Activated CD8-positive, alpha-beta memory T cell treated with anti-CD3 and anti-CD28 coated beads for 1 hour (primary cell): ENCODE measurements at places on chromosomes 5 and 9.

- DNase-seq, result no peak
Measured at GRCh38 chr5:81070571-81071255, 110.5 kb downstream of the RASGRF2 start.

DNA sequence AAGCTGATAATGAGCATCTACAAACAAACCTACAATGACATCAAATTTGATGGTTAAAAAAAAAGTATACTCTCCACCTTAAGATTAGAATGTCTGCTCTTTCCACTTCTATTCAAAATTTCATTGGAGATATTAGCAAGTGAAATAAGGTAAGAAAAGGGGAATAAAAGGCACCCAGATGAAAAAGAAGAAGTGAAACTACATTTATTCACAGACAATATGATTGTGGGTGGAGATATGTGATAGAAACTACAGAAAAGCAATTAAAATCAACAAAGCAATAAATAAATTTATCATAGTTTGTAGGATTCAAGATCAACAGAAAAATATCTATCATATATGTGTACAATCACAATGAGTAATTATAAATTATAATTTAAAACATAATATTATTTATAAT lies 395.1 kb upstream of the CCNH start:
- no peak for DNase-seq

- no peak for DNase-seq
Measured at GRCh38 chr5:143065996-143066522, 295.9 kb downstream of the ARHGAP26 start.

DNA sequence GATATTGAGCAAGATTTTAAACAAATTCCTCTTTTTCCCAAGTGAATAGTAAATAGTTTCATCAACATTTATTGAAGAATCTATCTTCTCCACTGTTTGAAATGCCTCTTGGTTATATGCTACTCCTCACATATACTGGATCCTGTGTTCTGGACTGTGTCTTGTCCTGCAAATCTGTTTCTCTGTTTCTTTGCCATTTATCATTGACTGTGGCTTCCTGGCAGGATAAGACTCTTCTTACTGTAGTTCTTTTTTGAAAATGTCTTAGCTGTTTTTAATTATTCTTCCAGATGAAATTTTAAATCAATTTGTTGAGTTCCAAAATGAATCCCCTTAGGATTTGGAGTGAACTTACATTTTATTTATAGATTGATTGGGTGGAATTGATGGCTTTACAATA lies 27.8 kb downstream of the RALGPS1 start:
- no peak for DNase-seq

GRCh38 chr9:68653141-68653595 lies 51.9 kb upstream of the PIP5K1B start:
- no peak for DNase-seq

- DNase-seq, result no peak
Measured at GRCh38 chr5:35356725-35357124, 126.4 kb upstream of the PRLR start.

GRCh38 chr9:77751341-77752091 lies 103.4 kb upstream of the GNA14 start:
- DNase-seq, result no peak

- no peak for DNase-seq
Measured at GRCh38 chr5:109105631-109106267, 304.0 kb downstream of the PJA2 start.

GRCh38 chr5:180461303-180461702 lies 32.9 kb upstream of the CNOT6 start:
- no peak for DNase-seq

DNA sequence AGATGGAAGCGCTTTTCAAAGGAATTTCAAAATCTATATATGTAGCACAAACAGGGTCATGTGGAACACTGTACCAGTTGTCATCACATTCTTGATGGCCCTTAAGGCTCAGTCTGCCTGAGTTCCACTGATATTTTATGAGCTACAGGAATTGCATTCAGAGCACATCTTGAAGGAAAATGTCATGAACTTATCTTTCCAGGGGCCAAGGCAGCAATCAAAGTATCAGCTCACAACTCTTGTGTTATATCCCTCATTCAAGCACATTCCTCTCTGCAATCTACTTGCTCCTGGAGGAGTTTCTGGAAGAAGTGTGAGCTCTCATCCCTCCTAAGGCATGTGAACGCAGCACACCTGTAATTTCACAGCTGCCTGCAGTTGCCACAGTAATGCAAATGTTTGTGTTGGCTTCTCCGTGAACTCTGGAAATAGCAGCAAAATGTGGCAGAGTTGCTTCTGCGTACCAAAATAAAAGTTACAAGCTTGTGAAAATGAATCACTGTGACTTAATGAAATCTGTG lies 89.7 kb upstream of the EQTN start:
- DNase-seq, result no peak

GRCh38 chr5:3899093-3899492 lies 303.5 kb downstream of the IRX1 start:
- DNase-seq, result no peak

- no peak for DNase-seq
Measured at GRCh38 chr5:168430296-168430695, 56.0 kb upstream of the RARS1 start.

DNA sequence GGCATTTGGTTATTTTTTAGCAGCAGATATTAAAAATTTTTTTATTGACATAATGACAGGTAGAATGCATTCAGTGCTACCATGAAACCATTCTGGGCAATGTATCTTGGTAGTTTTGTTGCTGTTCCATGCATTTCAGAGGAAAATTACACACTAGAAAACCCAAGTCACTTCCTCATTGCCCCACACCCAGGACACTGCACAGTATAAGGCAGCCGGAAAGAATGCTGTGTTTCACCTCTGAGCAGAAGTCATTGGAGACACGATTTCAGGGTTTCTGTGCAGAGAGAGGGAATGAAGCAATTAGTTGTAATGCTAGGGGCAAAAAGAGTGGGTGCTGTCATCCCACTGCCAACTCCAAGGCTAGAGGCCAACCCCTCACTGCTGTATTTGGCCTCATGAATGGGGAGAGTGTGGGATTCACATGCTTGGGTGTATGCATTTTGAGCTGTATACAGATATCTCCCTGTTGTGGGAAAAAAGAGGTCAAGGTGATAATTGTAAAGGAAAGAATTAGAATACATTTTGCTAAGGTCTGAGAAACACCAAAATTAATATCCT lies 290.5 kb downstream of the BNC2 start:
- DNase-seq, result no peak

- no peak for DNase-seq
Measured at GRCh38 chr5:30604648-30605262, 588.7 kb upstream of the CDH6 start.
